ENCODE measurements at places on chromosomes 4 and X.

GRCh38 chrX:133636009-133636408 lies 220.7 kb upstream of the GPC4 start:
- no peak for DNase-seq

GRCh38 chr4:153781280-153781679 lies 7.6 kb downstream of the SFRP2 start:
- DNase-seq = no peak

DNA sequence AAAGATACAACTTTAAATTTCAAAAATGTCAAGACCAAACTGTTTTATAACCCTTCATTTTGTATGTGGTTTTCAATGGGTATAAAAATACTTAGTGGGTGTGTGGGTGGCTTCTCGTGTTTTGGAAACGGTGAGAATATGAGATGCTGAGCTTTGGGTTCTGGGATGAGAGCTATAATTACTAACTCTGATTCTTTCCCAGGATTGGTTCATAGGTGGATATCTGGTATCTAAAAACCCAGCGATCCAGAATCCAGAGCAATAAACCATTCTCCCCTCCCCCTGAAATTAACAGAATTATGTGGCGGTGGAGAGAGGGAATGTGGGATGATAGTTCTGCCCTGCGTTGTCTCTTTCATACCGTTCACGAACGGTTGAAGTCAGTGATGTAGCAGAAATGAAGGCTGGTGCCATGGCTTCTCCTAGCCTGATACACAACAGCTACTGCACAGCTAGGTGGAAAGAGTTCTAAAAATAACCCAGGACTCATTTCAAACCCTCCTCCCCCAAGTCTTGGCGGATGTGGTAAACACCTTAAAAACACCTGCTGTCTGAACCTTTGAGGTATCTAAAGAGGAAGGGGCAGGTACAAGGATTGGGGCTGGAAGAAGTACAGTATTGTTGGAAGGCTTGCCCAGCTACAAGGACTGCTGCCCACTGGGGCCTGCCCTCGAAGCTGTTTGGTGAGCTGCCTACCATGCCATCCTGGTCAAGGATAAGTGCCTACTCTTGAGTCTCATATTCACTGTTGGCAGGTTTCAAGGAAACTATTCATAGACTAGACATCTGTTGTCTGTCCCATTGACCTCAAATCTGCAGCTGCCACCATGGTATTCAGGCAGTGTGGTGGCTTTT lies 44.5 kb downstream of the SEPTIN11 start:
- DNase-seq = no peak

- DNase-seq = peak; percentile 29
Observed at GRCh38 chr4:98572697-98573096, 85.7 kb downstream of the TSPAN5 start.

GRCh38 chr4:183492791-183493222 lies 12.1 kb upstream of the ING2 start:
- no peak for DNase-seq

DNA sequence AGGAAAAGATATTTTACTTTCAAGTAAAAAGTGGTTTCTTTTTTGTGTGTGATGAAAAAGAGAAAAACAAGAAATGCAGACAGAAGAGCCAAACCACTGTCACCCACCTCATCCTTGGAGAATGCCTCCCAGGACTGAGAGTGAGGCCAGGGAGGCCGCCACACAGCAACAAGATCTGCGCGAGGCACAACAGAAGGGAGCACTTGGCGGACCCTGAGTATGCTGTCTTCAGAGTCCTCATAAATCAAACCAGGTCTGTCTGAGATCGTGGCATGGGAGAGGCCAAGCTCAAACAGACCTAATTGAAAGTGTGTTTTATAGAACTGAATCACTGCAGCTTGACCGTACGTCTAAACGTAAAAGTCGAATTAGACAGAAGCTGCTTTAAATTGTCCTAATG lies 134.3 kb upstream of the VCX2 start:
- DNase-seq = no peak

GRCh38 chrX:133658293-133658911 lies 243.1 kb upstream of the GPC4 start:
- DNase-seq = no peak

- DNase-seq = no peak
Observed at GRCh38 chr4:7375427-7375826, 59.3 kb downstream of the PSAPL1 start.

- no peak for DNase-seq
Observed at GRCh38 chrX:53047228-53047627, 1.4 kb upstream of the GPR173 start.

- no peak for DNase-seq
Observed at GRCh38 chrX:101411984-101412383, 4.0 kb downstream of the HNRNPH2 start.

DNA sequence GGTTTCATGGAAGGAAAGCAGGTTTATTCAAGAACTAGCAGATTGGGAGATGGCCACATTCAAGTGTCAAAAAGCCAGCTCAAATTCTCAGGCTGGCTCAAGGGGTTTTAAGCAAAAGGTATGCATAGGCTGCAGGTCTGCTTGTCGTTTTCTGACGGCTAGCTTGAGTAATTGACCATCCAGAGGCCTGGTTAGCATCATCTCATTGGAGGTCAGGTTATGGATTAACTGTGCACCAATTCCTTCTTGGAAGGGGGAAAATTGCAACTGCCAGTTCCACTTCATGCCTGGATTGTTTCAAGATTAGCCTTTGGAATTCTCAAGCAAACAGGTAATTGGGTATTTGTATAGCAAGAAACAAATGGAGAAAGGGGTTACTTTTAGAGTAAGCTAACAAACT lies 62.1 kb downstream of the FUNDC1 start:
- no peak for DNase-seq

GRCh38 chr4:145501051-145501660 lies 19.5 kb downstream of the SMAD1 start:
- DNase-seq = no peak

DNA sequence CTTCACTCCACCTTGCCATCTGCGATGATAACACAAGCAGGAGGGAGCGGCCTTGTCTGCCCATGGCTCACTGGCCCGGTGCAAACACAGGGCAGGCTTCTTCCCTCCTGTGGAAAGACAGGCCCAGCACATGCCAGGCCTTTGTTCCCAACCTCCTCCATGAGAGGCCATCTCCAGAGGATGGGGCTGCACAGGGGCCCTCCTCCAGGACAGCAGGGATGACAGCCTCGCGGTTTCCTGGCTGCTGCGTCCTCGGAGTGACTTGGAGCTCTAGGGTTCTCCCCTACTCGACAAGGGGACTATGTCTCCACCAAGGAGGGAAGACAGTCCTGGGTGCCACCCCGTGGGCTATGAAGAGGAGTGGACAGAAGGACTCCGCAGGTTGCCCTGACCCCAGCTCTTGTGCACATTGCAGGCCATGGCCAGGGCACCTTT lies 21.8 kb downstream of the RNF212 start:
- DNase-seq = no peak

DNA sequence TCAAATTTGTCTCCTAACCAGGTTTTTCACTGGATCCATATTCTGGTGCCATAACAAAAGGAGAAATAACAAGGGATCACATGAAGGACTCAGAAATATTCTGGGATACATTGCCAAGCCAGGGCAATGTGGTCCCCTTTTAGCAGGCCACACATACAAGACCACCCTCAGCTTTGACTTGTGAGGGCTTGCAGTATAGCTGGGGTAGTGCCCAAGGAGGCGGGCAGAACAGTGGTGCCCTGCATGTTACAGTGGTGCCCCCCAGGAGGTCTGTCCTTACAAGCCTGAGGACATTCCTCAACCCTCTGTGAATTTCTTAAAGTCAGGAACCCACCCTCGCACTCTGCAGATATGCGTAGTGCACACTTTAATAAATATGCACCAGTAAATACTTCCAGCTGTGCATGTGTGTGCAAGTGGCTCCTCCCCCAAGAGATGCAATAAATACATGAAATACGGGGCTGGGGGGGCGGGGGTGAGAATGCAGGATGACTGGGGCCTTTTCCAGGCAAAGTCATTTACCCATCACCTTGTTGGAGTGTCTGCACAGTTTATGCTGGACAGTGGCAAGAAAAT lies 34.4 kb upstream of the TBL1X start:
- DNase-seq = no peak

DNA sequence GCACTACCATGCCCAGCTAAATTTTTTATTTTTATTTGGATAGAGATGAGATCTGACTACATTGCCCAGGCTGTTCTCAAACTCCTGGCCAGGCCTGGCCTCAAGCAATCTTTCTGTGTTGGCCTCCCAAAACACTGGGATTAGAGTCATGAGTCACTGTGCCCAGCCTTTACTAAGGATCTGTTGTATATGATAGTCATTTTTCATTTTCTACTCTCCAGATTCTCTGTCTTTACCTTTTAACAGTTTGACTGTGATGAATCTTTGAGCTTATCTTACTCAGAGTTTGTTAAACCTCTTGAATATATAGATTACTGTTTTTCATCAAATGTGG lies 161.8 kb downstream of the FNIP2 start:
- DNase-seq = no peak

DNA sequence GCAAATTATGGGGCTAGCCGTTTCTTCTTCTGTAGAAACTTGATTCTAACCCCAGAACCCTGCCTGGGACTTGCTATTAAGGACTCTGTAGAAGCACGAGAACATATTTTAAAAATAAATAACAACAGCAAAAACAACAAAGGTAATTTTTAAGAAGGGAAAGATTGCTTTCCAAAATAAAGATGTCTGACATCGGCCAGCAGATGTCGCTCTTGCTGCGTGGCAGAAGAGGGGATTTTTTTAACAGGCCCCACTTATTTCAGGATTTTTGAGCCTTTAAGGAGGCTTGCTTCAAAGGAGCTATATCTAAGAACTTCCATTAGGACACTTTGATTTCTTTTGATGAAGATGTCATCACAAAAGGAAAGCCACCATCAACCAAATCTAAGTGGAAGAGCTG lies 62.8 kb upstream of the EGFL6 start:
- DNase-seq = peak; percentile 5

- peak; percentile 25 for DNase-seq
Observed at GRCh38 chr4:176451443-176451842, 131.7 kb downstream of the SPCS3 start.

DNA sequence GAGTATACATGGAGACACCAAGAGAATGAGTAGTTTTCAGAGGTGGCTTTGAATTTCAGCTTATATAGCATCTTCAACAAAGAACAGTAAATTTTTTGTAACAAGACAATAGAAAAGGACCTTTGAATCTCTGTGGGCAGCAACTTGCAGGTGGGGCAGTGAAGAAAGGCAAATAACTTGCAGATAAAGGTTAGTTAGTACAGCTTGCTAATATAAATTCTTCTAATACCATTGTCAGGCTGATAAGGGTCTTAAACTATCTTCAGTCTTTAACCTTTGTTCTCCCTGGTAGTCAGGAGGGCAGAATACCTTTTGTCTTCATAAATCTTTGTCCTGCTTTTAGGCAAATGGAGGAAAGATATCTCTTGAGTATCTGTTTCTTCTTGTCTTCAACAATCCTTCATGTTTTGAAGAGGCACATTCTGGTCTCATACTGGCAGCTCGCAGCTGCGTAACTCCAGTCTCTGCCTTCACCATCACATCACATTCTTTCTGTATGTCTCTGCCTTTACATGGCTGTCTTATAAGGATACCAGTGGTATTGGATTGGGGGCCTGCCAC lies 16.0 kb downstream of the ANXA3 start:
- DNase-seq = no peak

DNA sequence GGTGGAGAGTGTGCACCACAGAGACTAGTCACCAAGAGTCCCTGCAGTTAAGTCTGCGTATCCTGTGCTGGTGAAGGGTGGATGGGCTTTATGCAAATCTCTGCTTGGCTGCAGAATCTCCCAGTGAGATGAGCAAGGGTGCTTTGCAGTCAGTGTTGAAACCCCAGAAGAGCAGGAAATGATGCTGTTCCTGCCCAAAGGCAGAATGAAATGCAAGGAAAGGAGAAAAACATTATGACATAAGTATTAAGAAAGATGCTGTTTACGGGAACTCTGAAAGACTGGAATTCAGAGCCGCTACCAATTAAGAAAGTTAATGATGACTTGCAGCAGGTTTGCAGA lies 25.4 kb upstream of the ACSL1 start:
- no peak for DNase-seq

- DNase-seq = no peak
Observed at GRCh38 chr4:106315476-106315967, 487 bp downstream of the TBCK start.

DNA sequence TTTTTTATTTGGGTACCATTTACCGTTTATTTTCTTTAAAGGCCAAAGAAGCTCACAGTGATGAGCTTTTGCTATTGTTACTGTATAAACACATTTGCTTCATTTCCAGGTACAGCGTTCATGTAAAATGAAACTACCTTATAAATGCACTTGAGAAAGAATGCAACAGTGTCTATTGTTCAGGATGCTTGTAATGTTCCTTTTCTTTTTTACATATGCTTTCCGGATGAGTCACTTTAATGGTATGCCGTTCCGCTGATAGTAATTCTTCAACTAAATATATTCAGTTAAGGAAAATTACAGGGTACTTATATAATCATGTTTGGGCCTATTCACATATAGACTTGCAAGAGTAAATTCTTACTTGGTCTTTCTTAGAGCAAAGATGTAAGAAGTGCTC lies 354.9 kb downstream of the RPA4 start:
- no peak for DNase-seq

DNA sequence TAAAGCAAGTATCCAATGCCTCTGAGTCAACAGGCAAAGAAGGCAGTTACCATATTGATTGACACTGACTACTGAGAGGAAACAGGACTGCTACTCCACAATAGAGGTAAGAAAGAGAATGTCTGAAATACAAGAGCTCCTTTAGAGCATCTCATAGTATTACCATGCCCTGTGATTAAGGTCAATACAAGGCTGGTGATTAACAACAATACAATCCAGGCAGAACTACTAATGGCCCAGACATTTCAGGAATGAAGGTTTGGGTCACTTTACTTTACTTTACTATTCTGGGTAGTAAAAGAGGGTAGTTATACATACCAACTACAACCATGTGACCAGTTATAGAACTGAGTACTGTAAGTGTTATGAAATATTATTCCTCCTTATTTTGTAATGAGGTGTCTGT lies 44.5 kb downstream of the BRWD3 start:
- DNase-seq = no peak

DNA sequence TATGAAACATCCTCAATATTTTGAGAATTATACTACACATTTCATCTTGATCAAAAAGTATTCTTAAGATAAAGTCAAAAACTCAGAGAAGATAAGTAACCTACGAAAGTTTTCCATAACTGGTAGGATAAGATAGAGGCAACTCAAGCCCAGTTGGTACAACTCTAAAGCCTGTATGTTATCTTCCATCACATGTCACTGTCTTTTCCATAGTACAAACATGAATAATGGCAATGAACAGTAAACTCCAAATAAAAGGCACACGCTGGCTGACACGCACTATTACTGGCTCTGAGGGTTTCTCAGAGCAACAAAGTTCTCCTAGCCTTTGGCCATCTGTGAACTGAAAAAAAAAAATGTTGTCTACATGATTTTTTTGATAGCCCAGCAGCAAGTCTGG lies 27.2 kb downstream of the LIN54 start:
- DNase-seq = no peak

DNA sequence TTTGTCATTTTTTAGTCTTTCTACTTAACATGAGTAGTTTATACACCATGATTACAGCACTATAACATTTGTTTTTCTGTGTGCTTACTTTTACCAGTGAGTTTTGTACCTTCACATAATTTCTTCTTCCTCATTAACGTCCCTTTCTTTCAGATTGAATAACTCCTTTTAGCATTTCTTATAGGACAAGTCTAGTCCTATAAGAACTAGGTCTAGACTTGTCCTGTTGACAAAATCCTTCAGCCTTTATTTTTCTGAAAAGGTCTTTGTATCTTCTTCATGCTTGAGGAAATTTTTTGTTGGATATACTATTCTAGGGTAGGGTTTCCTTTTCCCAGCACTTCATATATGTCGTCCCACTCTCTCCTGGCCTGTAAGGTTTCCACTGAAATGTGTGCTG lies 253.3 kb upstream of the ARHGAP24 start:
- no peak for DNase-seq

All from NCI-H774 (cell line).